D341Med (cell line): ENCODE measurements at places on chromosomes 2 and 18.

DNA sequence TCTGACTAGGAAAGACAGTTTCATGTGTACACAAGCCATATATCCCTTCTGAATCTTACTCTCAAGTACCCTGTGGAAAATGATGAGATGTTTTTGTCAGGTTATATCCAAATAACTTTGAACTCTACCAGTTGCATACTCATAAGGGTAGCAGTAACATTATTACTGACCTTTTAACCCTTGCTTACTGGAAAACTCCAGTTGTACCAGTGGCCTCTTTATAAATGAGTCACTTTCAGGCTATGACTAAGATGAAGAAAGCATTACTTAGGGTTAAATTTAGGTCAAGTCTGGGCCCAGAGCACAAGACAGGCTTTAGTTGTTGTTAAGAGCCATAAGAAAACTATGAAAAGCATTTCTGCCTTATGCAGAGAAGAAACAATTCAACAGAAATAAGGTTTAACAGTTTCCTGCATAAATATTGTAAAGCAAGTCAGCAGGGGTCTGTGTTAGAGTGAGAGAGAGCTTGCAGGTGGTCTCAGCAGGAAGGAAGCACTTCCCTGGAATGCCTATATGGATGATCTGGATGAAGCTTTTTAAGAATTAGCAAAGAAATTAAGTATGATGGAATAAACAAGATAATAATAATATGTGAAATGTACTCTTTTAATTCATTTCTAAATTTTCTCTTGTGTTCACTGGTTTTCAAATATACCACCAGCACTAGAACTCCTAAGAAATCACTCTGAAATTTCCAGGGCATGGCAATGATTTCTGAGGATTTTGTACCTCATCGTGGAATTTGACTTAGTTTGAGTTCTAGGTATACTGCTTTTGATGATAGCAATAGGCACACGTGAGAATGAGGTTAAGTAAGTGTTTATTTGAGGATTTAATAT lies 126.6 kb downstream of the UBE2E3 start:
- no peak for DNase-seq

DNA sequence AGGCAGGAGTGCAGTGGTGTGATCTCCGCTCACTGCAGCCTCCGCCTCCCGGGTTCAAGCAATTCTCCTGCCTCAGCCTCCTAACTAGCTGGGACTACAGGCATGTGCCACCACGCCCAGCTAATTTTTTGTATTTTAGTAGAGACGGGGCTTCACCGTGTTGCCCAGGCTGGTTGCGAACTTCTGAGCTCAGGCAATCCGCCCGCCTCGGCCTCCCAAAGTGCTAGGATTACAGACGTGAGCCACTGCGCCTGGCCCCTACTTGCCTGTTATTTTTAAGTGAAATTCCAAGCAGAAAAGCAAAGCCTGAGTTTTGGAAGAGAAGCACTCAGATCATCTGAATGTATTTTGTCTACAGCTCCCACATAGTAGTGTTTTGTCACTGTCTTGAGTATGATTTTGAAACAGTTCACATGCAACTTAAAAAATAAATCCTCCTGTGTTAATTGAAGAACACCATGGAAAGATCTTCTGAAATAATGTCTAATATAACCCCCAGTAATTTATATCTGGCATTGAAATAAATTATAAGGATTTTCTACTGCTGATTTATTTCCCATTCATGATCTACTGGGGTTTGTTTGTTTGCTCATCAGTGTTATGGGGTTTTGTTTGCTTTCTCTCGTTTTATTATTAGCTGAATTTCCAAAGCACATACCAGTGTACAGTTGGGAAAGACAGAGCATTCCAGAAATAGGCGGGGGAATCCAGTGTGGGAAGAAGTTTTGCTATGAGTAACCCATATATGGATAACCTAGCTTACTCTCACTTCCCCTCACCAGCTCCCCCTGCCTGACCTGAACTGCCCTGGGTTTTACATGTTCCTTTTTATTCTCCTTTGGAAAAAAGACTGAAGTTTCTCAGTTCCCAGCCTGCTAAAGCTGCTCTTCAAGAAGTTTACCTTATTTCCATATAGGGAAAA lies 80.1 kb upstream of the MAP3K20 start:
- no peak for DNase-seq

DNA sequence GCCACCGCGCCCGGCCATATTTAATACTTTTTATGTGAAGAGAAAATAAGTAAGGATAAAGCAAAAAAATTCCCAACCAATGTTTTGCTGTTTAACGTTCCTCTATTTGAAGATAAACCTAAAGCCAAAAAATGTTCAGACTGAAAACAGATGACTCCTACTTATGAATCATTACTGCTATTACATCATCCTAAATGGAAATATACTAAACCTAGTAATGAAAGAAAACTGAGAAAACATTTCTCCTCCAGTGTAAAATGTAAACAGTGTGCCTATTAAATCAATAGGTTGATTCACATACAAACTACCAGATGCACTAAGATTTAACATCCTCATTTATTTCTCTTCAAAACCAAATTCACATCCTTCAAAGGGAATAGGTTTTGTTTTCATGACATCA lies 43.5 kb downstream of the CWC22 start:
- no peak for DNase-seq

GRCh38 chr2:3287896-3288295 lies 89.7 kb downstream of the EIPR1 start:
- no peak for DNase-seq

- DNase-seq, result no peak
These were observed 20.7 kb upstream of the KCTD1 start for GRCh38 chr18:26568926-26569665.

DNA sequence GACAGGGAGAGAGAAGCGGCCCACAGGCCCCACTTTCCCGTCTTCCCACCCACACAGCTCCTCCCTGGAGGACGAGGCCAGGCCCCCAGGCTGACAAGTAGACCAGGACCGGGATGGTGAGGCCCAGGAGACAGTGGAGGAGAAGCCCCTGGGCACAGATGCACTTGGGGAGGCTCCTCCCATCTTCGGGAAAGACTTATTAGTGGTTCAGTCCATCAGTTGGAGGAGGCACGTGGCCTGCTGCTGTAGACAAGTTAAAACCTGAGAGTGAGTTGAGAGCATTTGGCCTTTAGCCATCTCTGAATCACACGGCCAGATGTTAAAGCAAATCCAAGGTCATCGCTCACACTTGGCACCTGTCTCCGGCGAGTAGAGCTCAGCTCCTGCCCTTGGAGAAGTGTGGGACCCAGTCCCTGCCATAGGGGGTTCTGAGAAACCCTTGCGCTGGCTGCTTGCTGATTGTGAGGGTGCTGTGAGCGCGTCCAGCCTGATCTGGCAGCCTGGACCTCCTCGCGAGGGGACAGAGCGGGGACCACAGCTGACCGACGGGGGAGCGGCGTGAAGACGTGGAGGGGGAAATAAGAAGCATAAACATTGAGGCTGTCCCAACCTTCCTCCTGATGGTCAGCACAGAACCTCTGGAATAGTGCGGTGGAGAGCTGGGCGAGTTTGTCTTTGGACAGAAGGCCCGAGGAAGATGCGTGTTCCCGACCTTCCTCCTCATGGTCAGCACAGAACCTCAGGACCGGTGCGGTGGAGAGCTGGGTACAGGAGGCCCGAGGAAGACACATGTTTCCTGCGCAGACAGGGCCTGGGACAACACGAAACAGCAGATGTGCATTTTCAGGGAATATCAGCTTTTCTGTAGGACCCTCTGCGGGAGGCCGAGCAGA lies 24.7 kb upstream of the ALLC start:
- DNase-seq, result peak; percentile 21

DNA sequence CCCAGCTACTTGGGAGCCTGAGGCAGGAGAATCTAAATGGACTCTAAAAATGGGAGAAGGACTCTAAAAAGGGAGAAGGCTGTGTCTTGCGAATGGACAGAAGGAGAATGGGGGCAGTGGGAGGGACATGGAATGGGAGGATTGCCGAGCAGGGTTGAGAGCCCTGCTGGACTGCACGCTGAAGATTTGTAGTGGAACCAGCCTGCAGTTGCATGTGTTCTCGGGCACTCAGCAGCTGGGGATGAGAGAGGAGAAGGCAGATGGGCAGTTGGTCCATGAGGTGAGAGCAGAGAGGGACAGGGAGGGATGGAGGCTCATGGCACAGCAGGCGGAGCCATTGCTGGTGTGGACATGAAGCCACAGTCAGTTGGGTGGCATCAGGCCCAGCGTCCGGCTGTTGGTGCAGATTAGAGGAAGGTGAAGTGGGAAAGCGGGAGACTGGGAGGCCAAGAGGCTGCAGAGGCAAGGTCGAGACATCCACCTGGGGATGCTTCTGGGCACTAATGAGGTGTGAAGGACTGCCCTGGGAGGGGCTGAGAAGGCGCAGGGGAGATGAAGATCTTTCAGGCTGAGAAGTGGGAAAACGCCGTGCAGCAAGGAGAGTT lies 40.7 kb downstream of the DCDC2C start:
- no peak for DNase-seq

DNA sequence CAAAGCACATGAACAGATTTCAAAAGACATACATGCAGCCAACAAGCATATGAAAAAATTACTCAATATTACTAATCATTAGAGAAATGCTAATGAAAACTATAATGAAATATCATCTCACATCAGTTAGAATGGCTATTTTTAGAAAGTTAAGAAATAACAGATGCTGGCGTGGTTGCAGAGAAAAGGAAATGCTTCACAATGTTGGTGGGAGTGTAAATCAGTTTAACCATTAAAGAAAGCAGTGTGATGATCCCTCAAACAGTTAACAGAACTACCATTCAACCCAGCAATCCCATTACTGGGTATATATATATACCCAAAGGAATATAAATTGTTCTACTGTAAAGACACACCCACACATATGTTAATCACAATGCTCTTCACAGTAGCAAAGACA lies 117.7 kb upstream of the SETBP1 start:
- DNase-seq, result no peak

- DNase-seq, result no peak
These were observed 1.2 kb downstream of the COA5 start for GRCh38 chr2:98607104-98607503.

DNA sequence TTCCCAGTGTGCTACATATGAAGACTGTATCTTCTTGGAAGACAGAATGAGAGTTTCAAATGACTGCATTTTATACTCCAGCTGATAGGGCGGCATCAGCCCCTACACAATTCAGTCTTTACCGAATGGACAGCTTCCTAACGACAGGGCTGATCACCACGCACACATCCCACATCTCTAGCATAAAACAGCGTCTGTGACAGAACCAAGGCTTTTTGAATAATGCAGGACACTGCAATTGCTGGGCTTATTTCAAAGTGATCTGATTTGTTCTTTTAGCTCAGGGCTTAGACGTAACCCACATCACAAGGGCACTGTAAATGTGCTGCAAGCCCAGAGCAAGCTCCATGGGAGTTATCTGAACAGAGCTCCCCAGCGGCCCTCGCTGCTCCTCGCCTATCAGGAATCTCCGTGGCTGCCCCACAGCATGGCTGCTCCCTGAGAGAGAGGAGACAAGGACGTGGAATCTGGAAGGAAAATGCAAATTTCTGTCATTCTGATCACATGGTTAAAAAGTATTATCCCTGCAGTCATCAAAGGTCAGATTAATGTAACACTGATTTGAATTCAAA lies 158.5 kb upstream of the ALKAL2 start:
- DNase-seq, result no peak

GRCh38 chr2:28317390-28317789 lies 75.3 kb upstream of the FOSL2 start:
- DNase-seq, result no peak

- DNase-seq, result no peak
These were observed 50.5 kb upstream of the ST8SIA3 start for GRCh38 chr18:57301573-57302559.

GRCh38 chr2:238979636-238980035 lies 131.8 kb downstream of the TWIST2 start:
- no peak for DNase-seq

DNA sequence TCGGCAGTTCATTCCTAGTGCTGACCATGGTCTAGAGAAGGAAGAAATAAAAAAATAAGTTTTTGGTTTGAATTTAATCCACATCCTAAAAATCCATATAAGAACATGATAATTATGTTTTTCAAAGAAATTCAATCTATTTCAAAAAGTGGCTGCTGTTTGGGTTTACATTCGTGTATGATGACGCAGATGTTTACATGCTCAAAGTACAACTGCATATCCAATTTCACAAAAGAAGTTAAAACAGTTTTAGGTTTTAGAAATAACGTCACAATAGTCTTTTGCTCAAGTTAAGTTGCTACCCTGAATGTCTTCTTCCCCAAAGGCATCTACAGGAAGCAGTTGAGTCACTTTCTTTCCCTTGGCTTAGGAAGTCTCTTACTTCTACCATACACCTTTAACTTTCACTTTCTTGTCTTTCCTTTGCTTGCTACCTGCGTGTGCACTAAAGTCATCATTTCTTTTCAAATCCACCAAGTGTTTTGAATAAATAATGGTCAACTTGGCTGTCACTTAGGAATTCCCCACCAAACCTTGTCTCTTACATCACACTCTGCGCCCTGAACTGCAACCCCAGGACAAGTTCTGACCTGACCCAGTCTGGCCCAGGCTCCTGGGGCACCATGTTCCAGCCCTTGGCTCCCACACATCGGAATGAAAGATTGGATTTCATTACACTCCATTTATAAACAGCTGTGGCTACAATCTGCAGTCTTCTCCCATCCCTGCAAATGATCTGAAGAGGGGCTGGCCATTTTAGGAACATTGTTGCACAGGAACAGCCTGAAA lies 28.4 kb downstream of the FAM237A start:
- no peak for DNase-seq

GRCh38 chr2:8030573-8031303 lies 651.1 kb upstream of the ID2 start:
- no peak for DNase-seq

- no peak for DNase-seq
These were observed 2.5 kb upstream of the KYNU start for GRCh38 chr2:142875010-142875409.

- no peak for DNase-seq
These were observed 67.5 kb downstream of the PDE1A start for GRCh38 chr2:182359027-182359989.

GRCh38 chr2:9739531-9739964 lies 103.7 kb upstream of the TAF1B start:
- DNase-seq, result no peak

GRCh38 chr18:56068701-56069100 lies 480.7 kb upstream of the TCF4 start:
- no peak for DNase-seq

DNA sequence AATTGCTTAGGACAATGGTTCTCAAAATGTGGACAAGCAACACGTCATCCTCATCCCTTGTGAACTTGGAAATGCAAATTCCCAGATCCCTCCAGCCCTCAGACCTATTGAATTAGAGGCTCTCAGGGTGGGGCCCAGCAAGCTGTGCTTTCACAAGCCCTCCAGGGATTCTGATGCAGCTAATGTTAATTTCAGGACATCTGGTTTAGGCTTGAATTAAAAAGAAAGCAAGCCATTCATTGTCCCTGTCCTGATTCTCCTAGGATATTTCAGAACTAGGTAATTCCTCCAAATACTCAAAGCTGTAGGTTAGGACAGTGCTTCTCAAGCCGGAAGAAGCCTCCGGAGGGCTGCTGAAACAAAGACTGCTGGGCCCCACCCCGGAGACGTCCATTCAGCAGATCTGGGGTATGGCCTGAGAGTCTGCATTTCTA lies 26.0 kb upstream of the GLI2 start:
- DNase-seq, result no peak

- no peak for DNase-seq
These were observed 200.9 kb upstream of the EPAS1 start for GRCh38 chr2:46096260-46096659.
